ENCODE measurements at places on chromosomes 3 and 15. TPM values are rescaled to one million over a fixed set of nuclear protein-coding genes. Genes with fewer than 3 reads are reported as not detected.

DNA sequence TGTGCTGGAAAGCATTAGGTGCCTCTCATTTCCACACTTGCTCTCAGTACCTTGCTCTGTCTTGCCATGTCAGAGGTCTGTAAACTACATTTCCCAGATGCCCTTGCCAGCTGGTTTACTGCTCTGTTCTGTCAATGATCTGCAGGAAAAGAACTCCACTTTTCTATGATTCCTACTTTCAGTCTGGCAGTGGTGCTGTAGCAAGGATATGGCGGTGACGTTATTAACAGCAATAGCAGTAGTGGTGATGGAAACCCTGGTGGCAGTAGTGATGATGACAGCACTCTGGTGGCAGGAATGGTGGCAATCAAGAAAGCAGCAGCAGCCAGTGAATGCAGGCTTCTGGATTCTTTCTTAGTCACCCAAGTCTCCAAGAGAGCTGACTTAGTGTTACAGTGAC is 665.2 kb downstream of the DIPK2A start:
- no peak for DNase-seq

Gene TRPM1
- total RNA-seq = not detected

DNA sequence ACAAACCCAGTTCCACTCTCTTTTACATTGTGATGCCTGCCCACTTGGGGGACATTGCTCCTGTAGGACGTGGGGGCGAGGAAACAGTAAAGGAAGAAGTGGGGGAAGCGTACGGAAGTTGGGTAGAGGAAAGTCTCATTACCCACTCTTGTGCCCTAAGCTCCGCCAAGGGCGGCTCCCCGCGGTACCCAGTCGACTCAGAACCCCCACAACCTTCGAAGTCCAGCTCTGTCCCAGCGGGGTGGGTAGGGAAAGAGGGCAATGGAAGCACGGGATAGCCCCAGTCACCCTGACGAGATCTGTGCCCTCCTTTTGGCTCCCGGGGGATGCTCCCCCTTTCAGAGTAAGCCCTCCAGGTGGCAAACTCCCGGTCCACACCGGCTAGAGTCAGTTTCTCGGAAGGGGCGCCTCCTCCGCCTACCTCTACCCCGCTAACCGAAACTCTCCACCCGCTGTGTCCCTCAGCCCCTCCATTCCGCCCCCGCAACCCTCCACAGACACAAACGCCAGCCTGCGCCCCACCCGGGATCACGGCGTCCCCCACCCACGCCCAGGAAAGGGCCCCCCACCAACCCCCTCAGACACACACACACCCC is 527 bp downstream of the CSNK1G1 start:
- DNase-seq = no peak

Gene CLDN18
- 0.09 TPM for total RNA-seq

Gene UPK1B
- total RNA-seq = not detected

Gene TUSC7
- not detected for total RNA-seq

Gene CELF6
- 7.3 TPM for total RNA-seq

GRCh38 chr3:163175970-163176369 is 1679.4 kb downstream of the OTOL1 start:
- DNase-seq = no peak

DNA sequence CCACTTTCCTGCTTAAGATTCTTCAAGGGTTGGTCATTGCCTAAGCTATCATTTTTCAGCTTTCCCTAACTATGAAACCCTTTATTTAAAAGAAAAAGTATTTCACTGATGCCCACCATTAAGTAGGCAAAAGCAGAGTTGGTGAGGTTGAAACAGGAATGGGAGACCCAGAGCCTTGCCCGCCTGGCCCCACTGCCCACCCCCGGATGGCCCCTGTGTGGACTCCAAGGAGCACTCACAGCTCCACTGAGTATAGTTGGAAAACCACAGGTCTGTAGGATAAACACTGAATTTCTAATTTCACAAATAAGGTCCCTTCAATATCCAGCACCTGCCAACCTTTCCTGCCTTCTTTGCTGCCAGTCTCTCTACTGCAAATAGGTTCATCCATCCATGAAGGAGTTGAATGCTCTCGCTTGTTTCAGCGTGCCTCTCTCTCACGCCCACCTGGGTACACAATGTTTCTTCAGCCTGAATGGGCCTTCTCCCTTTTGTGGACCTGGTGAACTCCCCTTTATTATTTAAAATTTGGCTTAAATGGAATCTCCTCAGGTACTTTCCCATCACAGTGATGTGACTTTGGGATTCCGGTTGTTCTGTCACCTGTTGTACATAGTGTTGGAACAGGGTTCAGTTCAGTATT is 8.7 kb upstream of the ACAP2 start:
- no peak for DNase-seq

GRCh38 chr3:118244761-118245160 is 789.9 kb downstream of the IGSF11 start:
- DNase-seq = no peak

DNA sequence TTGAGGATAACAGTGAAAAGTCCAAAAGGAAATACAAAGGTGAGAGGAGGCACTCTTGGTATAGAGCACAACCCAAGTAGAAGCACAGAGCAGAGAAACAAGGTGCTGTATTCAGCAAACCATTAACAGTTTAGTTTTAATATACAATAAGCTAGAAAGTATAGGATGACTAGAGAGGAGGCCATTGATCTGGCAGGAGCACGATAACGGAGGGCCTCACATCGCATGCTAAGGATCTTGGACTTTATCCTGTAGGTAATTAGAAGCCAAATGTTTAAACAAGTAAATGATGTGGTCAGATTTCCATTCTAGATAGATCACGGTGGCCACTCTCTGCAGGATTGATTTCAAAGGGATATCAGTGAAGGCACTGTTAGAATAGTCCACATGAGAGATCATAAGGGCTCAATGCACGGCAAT is 935.0 kb downstream of the ROBO1 start:
- no peak for DNase-seq

DNA sequence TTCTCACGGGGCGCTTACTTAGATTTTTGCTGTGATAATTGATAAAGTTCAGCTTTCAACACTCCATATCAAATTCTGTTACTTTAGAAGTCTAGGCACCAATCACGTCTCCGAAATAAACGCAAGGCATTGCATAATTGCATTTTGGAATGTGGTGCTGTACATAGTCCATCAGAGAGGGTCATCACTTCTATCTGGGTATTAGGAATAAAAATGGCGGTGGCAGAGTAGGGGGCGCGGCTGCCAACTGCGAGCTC is 365 bp upstream of the UQCC5 start:
- DNase-seq = no peak

All from cerebellum (tissue), 4 donors.